Fibroblast of gingiva (primary cell): ENCODE measurements at places on chromosomes 5 and 9.

DNA sequence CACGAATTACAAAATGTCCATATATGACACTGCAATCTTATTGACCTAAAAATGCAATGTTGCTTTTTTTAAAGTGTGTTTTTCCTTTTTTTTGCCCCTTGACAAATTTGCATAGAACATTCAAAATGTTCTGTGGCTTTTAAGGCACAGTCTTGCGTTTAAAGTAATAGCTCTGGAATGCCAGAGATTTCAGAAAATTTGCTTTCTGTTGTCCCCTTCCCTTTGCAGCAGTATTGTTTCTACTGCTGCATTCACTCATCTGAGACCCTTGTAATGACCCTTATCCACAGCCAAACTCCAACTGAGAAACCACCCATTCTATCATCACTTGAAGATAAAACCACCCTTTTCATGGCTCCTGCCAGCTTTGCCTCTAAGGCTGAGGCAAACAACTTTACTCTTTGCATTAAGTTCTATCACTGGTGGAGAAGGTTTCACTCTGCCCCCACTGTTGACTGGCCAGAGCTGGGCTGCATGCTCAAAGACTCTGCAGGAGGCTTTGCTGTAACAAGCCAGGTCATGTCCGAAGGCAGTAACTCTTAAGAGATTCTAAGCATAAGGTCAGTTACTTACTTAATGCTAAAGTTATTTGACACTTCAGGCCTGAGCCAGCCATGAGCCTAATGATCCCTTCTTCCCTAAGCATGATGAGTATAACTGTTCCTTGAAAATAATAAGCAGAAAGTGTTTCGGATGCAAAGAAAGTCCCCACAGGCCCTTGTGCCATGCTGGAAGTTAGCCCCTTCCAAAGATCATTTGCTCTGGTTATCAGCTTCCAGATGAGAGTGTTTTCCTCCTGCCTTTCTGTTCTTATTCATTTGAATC lies 101.9 kb downstream of the CD180 start:
- peak; percentile 79 for DNase-seq

GRCh38 chr5:123803359-123803758 lies 291.4 kb downstream of the CSNK1G3 start:
- no peak for DNase-seq

- DNase-seq: peak; percentile 39
These were observed 1.0 kb downstream of the TLE4 start for GRCh38 chr9:79572608-79573411.

DNA sequence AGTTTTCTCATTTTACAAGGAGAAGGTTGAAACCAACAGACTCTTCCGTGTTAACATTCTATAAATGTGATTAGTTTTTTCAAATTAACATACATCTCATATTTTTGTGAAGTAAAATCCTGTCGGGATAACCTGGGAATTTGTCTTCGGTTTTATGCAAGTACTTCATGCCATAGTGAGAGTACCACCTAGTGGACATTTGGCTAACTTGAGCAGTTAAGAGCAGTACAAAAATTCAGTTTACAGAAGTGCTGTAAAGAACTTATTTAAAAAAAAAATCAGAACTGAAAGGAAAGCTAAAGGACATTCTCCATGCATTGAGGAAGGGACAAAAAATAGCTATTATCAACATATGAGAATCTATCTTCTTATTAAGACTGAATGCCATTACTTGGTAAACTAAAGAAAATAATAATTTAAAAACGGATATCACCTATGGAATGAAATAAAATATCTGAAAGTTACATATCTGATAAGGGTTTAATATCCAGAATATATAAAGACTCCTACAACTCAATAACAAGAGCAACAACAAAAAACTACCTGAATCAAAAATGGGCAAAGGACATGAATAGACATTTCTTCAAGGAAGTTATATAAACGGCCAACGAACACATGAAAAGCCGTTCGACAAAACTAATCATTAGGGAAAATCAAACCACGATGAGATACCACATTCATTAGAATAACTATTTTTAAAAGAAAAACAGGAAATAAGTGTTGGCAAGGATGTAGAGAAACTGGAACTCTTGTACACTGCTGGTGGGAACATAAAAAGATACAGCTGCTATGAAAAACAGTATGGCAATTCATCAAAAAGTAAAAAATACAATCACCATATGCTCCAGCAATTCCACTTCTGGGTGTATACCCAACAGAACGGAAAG lies 117.0 kb upstream of the GNA14 start:
- peak; percentile 70 for DNase-seq

DNA sequence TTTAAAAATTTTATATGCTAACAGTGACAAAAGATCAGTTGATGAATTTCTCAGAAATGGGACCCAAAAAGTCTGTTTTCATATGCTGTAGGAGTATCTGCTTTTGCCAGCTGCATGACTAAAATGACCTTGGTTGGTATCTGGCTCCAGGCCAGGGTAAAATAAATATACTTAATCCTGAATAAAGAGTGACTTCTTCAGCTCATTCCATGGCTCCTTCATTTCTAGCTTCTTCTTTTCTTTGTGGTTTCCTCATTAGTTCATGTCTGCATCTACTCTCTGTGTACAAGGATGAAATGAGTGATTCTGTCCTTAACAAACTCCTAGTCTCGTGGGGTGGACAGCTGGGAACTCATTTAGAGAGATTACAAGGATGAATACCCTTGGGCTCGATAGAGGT lies 36.0 kb downstream of the RCL1 start:
- DNase-seq: peak; percentile 38

- DNase-seq: no peak
These were observed 36.5 kb upstream of the LRRC14B start for GRCh38 chr5:154826-155225.

- DNase-seq: peak; percentile 69
These were observed 13.8 kb downstream of the SGTB start for GRCh38 chr5:65708145-65708544.

DNA sequence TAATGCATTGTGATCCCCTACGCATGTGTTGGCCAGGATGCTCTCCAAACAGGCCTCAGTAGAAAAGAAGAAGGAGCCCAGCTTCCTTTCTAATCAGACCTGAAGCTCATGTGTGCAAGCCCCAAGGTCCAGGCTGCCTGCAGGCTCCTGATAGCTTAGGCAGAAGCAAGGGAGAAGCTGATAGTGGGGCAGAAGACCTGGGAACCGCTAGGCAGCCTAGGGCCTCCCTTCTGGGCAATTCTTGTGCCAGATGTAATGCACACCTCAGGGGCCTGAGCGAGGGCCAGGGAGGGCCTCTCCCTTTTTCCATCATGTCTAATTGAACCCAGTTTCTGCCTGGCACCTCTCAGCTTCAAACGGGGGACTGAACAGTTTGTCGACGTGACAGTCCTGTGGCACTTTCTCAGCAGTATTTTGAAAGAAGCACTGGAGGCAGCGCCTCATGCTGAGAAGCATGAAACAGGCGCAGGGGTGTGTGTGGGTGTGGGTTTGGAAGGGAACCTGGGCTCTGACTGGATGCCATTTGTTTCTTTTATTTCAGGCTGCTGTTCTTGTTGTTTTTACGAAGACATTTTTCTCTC lies 212.8 kb downstream of the PIK3R1 start:
- no peak for DNase-seq

- no peak for DNase-seq
These were observed 746.1 kb upstream of the MEF2C start for GRCh38 chr5:89628876-89629635.

DNA sequence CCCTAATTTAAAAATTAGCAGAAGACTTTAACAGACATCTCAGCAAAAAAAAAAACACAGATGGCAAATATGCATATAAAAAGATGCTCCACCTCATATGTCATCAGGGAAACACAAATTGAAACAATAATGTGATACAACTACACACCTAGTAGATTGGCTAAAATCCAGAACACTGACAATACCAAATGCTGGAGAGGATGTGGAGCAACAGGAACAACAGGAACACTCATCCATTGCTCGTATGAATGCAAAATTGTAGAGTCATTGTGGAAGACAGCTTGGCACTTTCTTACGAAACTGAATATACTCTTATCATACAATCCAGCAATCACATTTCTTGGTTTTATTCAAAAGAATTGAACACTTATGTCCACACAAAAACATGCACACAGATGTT lies 22.1 kb downstream of the MCIDAS start:
- DNase-seq: no peak

GRCh38 chr5:124157320-124157719 lies 589.1 kb downstream of the ZNF608 start:
- DNase-seq: no peak

- DNase-seq: peak; percentile 62
These were observed 47.9 kb downstream of the COL5A1 start for GRCh38 chr9:134689321-134690181.

DNA sequence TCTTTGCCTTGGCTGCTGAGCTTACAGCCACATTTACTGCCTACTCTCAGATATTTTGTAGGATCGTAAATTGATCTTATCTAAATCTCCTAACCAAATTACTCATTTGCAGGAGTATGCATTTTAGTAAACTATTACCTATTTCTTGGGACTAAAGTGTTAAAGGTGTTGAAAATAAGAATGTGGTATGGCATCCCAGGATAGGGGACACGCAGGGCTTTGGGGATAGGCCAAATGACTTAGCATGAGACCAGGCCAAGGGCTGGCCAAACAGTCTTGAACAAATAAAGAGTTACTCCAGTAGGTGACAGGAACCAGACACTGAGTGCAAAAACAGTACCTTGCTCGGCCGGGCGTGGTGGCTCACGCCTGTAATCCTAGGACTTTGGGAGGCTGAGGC lies 25.1 kb downstream of the TBC1D2 start:
- no peak for DNase-seq

- no peak for DNase-seq
These were observed 403.5 kb downstream of the ZSWIM6 start for GRCh38 chr5:61735531-61735930.

DNA sequence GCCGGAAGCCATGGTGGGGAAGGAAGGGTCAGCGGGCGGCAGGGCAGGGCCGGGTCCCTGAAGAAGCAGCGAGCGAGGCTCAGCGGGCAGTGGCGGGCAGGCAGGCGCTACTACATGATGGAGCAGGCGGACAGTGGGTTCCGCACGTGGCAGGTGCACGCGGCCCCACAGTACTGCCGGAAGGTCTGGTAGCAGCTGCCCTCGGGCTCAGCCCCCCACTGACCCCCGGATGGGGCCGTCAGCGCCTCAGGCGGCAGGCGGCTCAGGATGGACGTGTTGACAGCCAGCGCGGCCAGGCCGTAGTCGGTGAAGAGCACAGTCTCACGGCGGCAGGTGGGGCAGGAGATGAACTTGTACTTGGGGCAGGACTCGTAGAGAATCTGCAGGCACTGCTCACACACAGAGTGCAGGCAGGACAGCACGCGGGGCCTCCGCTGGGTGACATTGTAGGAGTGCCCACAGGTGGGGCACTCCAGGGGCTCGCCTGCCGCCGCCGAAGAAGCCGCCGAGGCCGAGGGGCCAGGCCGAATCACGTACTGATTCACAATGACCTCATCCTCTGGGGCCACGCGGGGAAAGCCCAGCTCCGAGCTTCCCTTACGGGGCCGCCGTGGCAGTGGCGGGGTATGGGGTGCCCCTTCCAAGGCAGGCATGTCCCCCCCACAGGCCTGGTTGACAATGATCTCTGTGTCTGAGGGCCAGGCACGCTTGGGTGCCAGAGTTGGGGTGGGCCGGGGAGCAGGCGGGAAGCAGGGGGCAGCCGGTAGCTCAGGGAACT lies 1.5 kb downstream of the RNF208 start:
- DNase-seq: no peak

GRCh38 chr9:127090341-127090985 lies 32.0 kb downstream of the ANGPTL2 start:
- no peak for DNase-seq

DNA sequence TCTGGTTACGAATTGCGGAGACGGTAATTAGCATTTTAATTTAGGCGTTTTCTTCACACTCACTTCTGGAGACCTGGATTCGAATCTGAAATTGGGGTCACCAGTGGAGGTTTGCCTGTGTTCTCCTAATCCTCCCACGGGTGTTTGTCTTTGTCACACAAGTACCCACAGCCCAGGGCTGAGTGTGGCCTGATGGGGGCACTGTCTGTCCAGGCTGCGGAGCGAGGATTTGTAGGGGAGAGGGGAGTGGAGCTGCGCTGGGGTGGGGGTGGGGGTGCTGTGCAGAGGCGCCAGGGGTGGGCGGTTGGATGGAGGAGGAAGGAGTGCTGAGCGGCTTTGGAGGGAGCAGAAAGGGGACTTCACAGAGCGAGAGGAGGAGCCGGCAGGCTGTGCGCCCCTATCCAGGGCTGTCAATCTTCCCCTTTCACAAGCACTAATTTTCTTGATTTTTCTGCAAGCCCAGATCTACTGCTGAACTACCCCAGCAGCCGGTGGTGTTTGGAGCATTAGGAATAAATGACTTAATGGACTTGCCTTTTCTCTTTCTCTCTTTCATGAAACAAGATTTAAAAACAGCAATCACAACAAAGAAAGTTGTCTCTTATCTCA lies 53.1 kb downstream of the TSPAN17 start:
- DNase-seq: no peak

DNA sequence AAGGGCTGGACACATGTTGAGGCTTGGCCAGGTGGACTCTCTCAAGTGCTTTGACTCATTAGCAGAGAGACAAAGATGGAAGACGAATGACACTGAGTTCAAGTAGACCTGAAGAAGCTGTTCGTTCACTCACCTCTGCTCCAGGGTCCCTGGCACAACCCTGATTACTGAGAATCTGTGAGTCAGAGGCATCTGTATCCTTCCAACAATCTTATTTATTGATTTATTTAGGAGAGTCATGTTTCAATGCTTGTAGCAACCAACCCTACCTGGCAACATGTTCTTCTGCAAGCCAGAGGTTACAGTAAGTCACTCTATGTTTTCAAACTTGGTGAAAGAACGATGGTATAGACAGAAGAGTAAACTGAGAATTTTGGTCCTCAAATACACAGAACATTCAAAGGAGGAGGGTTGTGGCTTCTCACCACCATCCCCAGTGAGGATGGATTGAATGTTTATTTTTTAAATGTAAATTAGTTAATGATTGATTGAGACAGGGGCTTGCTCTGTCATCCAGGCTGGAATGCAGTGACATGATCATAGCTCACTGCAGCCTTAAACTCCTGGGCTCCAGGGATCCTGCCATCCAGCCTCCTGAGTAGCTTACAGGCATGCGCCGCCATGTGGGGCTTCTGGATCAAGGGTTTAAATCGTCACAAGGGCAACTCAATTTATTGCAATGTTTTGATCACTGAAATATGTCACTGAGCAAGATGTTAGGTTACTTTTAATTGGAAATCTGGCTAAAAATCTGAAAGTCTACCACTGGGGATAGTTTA lies 55.7 kb upstream of the CARTPT start:
- no peak for DNase-seq

- no peak for DNase-seq
These were observed 464.4 kb upstream of the TUSC1 start for GRCh38 chr9:26142631-26143030.

GRCh38 chr5:107704681-107705401 lies 34.1 kb upstream of the EFNA5 start:
- no peak for DNase-seq

DNA sequence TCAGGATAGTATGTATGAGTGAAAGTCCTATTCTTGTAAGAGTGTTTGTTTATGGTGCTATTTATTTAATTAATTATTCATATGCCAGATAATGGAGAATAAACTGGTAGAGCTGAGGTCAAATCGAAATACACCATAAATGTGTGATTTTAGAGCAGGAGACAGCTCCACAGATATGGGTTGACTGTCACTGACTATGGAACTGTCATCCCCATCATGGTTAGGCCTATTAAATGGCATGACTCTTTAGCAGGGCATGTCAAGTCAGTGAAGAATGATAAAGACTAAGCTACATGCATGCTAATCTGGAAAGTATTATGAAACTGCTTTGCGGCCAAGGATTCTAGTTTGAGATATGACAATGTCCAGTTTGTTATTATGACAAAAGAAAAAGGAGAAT lies 658.6 kb downstream of the ISL1 start:
- DNase-seq: no peak
